ENCODE measurements at places on chromosomes 6 and 20. TPM values are rescaled to one million over a fixed set of nuclear protein-coding genes. Genes with fewer than 3 reads are reported as not detected.

The TPX2 gene
- 10.6 TPM for total RNA-seq

The SPO11 gene
- total RNA-seq: not detected

The FERMT1 gene
- 6.4 TPM for total RNA-seq

The MACROD2 gene
- 0.85 TPM for total RNA-seq

The QRSL1 gene
- total RNA-seq: 8.6 TPM

The CCN6 gene
- 0.10 TPM for total RNA-seq

The STMND1 gene
- total RNA-seq: not detected

The PRRT1 gene
- 0.39 TPM for total RNA-seq

The BCAS1 gene
- not detected for total RNA-seq
